Stimulated activated CD4-positive, alpha-beta T cell treated with anti-CD3 and anti-CD28 coated beads, TNF-alpha, amount 100 ng/mL, for 1 hour (primary cell): ENCODE measurements at places on chromosomes 1 and 21.

GRCh38 chr21:44602463-44602850, 2.1 kb downstream of the KRTAP10-7 start:
- DNase-seq: no peak

DNA sequence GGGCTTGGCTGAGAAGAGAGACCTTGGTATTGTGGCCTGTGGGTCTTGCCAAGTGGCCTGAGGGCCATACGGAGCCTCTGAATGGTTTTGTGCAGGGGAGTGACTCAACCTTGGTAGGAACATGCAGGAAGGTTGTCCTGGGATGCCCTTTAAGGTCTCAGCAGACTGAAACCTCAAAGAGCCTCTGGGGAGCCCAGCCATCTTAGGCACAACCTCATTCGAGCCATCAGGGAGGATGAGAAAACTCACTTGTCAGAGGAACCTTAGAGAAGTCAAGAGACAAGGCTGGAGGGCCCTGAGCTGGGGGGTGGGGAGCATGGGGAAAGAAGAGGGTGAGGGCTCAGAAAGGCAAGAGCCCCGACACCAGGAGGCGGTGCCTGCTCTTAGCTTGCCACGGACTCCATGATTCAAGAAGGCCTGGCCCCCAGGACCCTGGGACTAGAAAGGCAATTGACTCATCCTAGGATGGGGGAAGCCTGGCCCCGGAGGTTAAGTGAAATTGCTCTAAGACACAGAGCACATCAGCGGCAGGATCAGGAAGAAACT, 13.0 kb downstream of the IFI6 start:
- peak; percentile 16 for DNase-seq

- no peak for DNase-seq
These were observed 1.8 kb upstream of the CDA start for GRCh38 chr1:20586953-20587660.

- DNase-seq: no peak
These were observed 147.1 kb downstream of the ASTN1 start for GRCh38 chr1:177017287-177017852.

DNA sequence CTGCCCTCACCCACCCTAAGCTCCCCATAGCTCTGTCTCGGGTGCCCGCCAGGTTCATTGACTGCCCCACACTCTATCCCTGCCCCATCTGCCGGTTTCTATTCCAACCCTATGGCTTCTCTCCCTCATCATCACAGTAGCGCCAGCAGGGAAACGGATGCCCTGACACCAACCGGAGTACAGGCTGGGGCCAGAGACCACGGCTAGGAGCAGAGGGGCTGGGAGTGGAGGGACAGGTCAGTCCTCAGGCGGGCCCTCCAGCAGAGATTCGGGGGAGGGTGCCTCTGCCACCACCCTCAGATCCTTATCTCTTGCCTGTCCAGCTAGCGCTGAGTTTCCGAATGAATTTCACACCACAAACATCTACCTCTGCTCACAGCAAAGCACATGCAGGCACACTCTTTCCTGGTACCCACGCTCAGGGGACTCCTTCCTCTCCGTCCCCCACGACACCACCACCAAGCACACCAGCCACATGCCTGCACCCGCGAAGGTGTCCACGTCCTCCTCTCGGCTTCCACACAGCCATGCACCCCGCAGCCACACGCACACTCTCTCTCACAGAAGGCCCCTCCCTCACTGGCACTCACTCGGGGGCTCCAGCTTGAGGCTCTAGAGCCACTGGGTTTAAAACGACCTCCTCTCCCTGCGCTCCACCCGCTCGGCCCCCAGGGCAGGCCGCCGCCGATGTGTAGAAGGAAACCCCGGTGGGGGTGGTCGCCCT, 7.2 kb downstream of the TAL1 start:
- DNase-seq: no peak

DNA sequence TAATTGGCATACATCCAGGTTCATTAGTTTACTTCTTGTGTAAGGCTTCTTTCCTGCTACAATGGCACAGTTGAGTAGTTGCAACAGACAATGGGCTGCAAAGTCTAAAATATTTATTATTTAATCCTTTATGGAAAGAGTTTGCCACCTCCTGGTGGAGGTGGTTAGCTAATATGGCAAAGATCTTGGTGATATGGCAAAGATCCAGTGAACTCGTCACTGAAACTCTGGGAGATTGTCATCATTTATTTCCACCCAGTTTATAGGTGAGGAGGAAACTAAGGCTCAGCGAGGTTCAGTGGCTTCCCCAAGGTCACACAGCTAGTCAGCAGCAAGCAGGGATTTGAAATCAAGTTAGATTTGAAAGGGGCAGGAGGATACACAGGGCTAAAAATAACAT, 16.1 kb upstream of the IFFO2 start:
- no peak for DNase-seq

GRCh38 chr1:85697895-85698294, 10.3 kb downstream of the ZNHIT6 start:
- DNase-seq: no peak

GRCh38 chr1:93575621-93576284, 105.9 kb downstream of the BCAR3 start:
- no peak for DNase-seq

DNA sequence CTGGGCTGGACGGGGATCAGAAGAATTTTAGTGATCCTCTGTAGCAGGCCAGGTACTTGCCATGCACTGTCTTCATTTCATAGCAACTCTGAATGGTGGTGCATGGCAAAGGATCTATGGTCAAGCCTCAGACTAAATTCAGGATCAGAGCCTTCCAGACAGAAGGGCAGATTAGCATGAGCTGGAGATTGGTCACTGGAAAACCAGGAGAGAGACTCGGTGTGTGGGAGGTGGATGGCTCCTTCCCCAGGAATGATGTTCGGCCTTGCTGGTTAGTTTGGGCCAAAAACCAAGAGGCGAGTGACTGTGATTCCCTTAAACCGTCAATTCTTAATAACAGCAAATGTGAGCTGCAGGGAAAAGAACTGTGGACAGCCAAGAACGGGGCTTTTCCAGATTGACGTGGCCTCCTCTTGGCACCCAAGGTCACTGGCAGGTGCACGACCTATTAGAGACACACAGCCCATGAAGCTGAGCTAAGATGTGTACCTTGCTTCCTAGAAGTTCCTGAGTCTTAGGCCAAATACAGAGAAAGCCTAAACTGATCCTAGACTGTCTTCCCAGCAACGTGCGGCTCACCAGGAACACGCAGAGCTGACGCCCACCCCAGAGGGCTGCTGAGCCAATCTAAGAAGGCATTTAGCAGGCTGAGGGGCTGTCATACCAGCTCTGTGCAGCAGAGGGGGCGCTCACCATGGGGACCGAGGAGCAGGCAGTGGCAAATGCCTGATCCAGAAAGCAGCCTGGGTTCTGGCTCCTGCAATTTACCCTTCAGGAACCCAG, 18.5 kb downstream of the ALDH4A1 start:
- DNase-seq: peak; percentile 22

DNA sequence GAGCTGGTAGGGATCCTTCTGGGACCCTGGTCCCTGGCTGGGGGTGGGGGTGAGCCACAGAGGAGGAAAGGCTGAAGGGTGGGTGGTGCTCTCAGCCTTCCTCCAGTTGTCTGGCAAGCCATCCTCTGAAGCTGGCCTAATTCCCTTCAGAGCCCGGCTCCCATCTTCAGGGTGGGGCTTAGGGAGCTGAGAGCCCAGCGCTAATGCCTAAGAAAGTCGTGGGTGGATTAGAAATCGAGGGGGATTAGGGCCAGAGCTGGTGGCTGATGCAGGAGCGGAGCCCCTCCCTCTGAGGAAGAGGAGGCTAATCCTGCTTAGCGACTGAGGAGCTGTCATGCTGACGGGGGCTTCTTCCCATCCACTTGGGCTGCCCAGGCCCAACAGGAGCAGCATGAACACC, 30.8 kb upstream of the DMBX1 start:
- DNase-seq: no peak

GRCh38 chr21:31943561-31943960, 70.7 kb downstream of the HUNK start:
- DNase-seq: no peak

DNA sequence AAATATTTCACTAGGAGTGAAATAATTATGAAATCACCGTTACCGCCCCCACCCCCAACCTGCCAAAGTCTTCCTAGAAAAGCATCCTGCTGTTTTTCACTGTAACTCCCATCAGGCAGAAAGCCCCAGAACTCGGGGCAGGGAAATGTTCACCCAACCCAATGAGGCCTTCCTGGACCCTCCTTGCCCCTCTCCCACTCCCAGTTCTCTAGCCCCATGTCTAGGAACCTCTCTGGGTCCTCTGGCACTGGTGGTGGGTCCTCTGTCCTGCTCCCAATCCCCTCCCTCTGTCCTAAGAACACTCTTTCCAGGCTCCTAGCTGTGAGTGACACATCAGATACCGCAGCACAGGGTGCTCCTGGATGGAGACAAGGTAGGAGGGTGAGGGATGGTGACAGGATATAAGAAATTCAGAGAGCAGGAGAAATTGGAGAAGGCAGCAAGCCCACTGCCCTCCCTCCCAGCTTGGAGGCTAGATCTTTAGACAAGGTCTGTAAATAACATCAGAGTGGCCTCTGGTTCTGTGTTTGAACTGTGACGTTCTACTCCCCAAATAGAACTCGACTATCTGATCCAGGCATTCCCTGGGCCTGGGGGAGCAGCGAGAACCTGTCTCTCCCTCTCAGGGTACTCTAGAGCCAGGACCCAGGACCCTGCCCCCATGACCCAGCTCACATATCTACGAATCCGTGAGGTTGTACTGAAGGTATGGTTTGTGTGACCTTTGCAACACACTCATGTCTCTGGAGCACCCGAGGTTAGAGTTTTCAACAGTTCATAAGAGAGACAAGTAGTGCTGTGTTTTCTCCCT, 23.3 kb upstream of the BTG2 start:
- DNase-seq: no peak

DNA sequence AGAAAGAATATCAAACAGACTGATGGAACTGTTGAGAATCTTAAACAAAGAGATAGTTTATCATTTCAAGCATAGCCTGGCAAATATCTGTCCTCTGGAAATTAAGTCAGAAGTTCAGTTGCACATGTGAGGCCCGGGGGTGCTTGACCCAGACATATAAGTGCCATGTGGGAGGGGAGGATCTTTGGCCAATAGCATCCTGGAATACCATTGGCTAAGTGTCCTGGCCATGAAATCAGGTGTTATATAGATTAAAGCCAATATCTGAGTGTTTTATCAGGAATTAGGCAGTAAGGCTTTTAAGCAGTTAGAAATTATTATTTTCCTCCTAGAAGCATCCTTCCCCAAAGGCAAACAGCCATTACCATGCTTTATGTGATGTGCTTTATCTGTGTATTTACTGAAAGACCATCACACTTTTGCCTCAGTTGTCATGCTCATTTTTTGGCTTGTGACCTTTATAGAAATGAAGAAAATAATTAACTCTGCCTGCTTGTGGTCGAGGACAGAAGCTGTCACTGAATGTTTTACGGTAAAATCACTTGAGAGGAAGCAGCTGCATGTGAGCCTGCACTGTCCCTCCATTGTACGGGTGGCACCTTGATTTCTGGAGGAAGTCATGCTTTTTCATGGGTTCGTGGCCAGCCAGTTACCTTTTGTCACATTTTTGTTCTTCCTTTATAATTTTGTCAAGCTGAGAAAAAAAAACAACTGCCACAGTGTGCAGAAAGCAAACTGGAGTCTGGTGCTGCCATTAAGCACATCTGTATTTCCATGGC, 259.9 kb upstream of the FMN2 start:
- DNase-seq: no peak

DNA sequence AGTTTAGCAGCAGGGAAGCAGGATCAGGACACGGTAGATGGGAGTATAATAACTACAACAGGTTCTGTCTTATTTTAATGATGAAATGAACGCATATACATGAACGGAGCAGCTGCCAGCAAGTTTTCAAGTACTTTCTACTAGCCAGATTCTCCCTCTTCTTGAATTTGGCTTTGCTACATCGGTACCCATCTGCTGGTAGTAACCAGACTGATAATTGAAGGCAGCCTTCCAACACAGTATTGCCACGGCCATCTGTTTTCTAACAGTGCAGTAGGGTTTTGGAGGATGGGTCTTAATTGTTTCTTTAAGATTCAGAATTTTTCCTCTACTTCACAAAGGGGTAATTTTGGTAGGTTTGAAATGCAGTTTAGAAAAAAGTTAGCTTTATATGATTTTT, 33.4 kb downstream of the CENPF start:
- no peak for DNase-seq
